ENCODE measurements at places on chromosomes 13 and 19.
A peak's percentile ranks its signal among the peaks of the same experiment; 100 is the strongest.

DNA sequence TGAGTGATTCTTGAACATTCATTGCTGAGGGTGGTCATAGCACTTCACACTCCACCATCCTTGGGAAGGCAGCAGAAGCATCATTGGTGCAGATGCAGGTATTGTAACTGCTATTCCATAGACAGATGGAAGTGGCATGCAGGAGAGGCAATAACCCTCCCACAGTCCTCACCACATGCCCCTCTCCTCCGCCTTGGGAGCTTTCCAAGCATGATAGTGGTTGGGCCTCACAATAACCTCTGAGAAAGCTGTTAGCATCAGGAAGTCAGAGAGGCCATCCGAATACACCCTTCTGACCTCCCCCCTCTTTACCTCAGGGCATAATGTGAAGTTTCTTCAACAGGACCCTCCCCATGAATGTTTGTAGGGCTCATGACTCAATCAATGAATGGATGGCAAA, 177.9 kb downstream of the KATNAL1 start:
- no peak for DNase-seq

- no peak for DNase-seq
Measured at GRCh38 chr19:9757544-9758501, 10.7 kb downstream of the ZNF846 start.

DNA sequence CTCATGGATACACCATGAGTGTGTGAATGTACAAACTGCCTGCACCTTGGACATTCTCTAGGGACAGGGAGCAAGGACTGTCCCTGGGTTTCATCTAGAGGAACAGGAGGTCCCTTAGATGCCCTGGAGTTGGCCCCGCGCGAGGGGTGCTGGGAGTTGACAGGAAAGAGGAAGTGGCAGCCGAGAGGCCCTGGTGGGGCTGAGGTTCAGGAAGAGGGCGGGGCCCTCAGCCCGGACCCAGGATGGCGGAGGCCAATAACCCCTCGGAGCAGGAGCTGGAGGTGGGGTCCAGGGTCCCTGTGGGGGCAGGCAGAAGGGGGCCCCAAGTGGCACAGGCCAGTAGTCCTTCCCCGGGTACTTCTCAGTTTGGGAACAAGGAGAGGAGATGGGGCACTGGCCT, 6.9 kb downstream of the PKN1 start:
- DNase-seq: no peak

DNA sequence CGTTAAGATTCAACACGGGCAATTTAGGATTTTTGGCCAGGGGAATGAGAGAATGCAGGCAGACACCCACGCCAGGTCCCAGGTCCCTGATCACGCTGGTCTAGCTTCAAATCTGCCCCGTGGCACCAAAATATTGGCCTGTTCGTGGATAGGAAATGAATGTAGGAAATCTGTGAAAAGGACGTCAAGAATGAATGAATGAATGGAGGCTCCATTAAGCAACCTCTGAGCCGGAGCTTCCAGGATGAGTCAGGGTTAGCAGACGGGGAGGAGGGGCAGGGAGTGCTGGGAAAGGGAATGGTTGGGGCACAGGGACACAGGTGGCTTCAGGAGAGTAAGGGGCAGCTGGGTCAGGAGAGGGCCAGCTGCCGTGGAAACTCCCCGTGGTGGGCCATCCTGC, 4.2 kb downstream of the SULT2B1 start:
- DNase-seq: peak; percentile 72

DNA sequence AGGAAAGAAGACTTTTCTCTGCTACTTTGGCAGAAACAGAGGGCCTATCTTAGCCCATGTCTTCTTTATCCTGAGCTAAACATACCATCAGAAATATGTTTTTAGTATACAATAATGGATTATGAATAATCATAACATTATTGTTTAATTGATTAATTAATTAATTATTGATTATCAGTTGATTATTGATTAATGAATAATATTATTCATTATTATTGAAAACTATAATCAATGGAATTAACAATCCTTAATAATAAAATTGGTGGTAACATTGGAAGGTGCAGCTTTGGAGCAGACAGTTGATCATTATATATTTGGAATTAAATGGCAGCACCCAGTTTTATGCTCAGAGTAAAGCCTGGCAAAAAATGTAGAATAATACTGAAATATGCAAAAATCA, 655.9 kb upstream of the ARGLU1 start:
- no peak for DNase-seq

- no peak for DNase-seq
Measured at GRCh38 chr13:73465617-73465971, 406.8 kb downstream of the KLF5 start.

DNA sequence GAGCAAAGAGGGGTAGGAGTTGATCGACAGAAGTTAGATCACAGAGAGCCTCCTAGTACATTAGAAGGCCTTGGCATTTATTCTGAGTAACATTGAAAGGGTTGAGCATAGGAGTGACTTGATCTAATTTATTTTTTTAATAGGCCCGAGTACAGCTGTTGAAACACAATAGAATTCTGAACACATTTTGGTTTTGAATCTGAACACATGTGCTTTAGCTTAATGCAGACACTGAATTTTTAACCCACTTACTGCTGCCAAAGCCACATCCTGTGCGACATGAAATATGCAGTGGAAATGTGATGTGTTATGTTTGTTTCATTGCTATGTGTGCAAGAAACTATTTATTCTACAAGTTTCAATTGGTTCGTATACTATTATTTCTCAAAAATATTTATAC, 1505.9 kb downstream of the PCDH9 start:
- DNase-seq: peak; percentile 46

- peak; percentile 31 for DNase-seq
Measured at GRCh38 chr13:113364311-113364889, 470 bp upstream of the GRTP1 start.

DNA sequence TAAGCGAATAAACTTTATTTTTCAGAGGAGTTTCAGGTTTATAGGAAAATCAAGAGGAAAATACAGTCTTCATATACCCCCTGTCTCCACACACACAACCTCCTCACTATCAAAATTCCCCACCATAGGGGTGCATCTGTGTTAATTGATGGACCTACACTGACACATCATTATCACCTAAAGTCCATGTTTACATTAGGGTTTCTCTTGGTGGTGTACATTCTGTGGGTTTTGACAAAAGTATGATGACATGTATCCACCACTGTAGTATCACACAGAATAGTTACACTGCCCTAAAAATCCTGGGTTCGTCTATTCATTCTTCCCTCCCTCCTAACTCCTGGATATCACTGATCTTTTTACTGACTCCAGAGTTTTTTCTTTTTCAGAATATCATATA, 654.2 kb downstream of the UQCRFS1 start:
- DNase-seq: no peak

GRCh38 chr13:51858433-51859247, 3.1 kb upstream of the CCDC70 start:
- no peak for DNase-seq

DNA sequence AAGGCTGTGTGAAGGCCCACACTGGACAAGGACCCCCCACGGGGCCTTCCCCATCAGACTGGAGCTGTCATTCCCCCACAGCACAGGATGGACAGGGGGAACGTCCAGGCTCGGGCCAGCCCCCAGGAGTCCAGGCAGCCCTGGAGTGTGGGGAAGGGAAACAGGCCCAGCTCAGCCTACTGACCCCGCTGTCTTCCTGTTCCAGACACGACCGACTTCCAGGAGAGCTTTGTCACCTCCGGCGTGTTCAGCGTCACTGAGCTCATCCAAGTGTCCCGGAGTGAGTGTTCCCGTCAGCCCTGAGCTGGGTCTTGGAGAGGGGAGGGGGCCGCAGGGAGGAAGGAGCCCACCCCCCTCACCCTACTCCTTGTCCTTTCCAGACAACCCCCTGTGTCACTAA, 47.0 kb downstream of the SMIM24 start:
- DNase-seq: no peak

GRCh38 chr13:109243311-109243951, 543.0 kb downstream of the IRS2 start:
- DNase-seq: peak; percentile 89

DNA sequence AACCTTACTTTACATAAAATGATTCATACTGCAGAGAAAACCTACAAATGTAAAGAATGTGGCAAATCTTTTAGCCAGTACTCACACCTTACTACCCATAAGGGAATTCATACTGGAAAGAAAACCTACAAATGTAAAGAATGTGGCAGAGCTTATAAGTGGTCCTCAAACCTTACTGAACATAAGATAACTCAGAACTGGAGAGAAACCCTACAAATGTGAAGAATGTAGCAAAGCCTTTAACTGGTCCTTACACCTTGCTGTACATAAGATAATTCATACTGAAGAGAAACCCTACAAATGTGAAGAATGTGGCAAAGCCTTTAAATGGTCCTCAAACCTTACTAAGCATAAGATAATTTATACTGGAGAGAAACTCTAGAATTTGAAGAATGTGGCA, 90.1 kb downstream of the ZNF675 start:
- no peak for DNase-seq

GRCh38 chr13:33453936-33454335, 168.4 kb upstream of the STARD13 start:
- no peak for DNase-seq

GRCh38 chr19:53991224-53992113, at the start of gene CACNG6:
CACNG6 (plus strand) TSS chr19:53991637; CDS start chr19:53992878, 1,241 bp downstream.
- peak; percentile 30 for DNase-seq

DNA sequence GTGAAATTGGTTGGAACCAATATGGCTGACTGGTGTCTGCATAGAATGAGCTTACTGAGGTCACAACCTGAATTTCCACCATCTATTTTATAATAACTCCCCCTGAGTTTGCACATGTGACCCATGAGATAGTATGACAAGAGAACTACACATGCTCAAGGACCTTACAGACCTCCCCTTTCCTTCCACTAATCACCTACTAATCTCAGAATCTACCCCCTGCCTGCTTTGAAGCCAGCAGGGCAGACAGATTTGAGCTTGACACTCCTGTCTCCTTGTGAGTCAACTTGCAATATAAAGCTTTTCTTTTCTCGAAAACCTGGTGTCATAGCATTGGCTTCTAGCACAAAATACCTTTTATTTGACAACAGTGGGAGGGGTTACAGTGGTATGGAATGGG, 248.4 kb downstream of the RFC3 start:
- no peak for DNase-seq

GRCh38 chr13:95921485-95921884, 131.7 kb downstream of the UGGT2 start:
- DNase-seq: no peak

DNA sequence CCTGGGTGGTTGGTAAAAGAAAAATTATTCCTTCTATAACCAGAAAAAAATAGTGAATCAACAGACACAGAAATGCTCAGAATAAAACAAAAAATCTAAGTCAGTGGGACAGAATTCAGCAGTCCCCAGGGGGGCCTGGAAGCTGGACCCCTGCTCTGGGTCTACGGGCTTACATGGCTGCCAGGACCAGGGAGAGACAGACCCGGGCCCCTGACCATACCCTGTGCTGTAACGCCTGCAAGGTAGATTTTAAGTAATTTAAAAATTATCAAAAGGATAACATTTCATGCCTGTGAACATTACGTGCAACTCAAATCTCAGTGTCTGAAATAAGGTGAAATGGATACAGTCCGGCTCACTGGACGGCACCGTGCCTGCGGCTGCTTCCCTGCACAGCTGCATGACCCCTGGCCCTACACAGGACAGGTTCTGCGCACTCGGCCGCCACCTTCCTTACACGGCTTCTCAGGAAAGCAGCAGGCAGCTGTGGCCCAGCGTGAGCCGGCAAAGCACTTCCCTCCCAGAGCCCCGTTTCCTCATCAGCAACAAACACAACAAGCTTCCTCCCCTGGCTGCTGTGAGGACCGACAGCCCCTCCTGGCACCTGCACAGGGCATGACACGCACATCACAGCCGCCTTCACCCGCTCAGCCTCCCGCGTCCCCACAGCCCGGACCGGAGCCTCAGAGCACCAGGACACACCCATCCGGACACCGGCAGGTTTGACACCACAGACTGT, 22.2 kb downstream of the RASA3 start:
- no peak for DNase-seq

GRCh38 chr13:64239372-64239771, 2823.7 kb upstream of the PCDH20 start:
- peak; percentile 4 for DNase-seq

DNA sequence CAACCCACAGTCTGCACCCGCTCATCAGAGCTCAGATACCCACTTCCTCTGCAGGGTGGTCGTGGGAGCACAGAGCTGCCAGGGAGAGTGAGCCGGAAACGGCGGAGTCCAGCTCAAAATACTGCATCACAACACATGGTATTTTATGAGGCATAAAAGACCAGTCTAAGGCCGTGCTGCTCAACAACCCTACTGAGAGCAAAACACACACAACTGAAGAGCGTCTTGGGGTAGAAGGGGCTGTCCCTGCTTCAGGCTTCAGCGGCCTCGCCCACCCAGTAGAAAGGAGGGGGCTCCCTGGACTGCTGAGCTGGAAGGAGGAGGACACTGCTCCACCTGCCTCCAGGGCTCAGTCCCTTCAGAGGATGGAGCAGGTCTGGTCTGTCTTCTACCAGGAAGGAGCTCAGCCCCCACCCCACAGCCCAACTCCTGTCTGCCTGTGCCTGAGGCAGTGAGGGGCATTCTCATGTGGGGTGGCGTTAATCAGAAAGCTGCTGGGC, 36.9 kb downstream of the NAXD start:
- no peak for DNase-seq

DNA sequence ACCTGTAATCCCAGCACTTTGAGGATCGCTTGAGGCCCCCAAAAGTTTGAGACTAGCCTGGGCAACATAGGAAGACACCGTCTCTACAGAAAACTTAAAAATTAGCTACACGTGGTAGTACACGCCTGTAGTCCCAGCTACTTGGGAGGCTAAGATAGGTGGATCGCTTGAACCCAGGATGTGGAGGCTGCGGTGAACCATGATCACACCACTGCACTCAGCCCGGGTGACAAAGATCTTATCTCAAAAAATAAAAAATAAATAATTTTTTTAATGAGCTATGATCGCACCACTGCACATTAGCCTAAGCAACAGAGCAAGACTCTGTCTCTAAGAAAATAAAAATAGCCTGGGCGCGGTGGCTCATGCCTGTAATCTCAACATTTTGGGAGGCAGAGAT, 6.6 kb downstream of the RCBTB2 start:
- no peak for DNase-seq

- DNase-seq: peak; percentile 98
Measured at GRCh38 chr19:46426506-46427162, 2.1 kb downstream of the PNMA8C start.

GRCh38 chr13:80199585-80200292, 141.2 kb downstream of the SPRY2 start:
- DNase-seq: no peak

GRCh38 chr13:76890021-76890420, 3.8 kb upstream of the KCTD12 start:
- no peak for DNase-seq

- DNase-seq: no peak
Measured at GRCh38 chr13:99072356-99072755, 94.5 kb upstream of the DOCK9 start.

- no peak for DNase-seq
Measured at GRCh38 chr19:46785980-46786235, 2.5 kb downstream of the SLC1A5 start.

DNA sequence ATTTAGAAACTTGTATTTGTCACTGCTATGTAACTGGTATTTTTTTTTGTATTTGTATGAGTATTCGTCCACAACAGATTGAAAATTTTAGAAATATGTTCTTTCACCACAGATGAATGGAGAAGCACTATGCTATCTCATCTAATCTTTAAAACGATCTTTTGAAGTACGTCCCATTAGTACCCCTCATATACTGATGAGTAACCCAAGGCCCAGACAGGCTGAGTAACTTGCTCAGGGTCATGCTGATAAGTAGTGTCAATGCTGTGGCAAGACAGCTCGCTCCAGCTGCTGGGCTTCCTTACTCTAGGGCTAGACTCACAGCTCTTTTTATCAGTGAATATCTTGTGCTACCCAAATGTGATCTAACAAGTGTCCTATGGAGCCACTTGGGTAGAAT, 154.2 kb downstream of the SUCLA2 start:
- DNase-seq: no peak

GRCh38 chr13:67438465-67438864, 208.3 kb upstream of the PCDH9 start:
- DNase-seq: no peak

All from AG08395 (cell line).